Activated effector memory CD4-positive, alpha-beta T cell treated with anti-CD3 and anti-CD28 coated beads, Interleukin-2, amount 50 U/mL, for 16 hours (primary cell): ENCODE measurements at places on chromosomes 4 and X.

GRCh38 chr4:152160225-152160800 lies 375.6 kb downstream of the FBXW7 start:
- no peak for DNase-seq

- no peak for DNase-seq
Observed at GRCh38 chr4:22573641-22574040, 57.8 kb upstream of the ADGRA3 start.

DNA sequence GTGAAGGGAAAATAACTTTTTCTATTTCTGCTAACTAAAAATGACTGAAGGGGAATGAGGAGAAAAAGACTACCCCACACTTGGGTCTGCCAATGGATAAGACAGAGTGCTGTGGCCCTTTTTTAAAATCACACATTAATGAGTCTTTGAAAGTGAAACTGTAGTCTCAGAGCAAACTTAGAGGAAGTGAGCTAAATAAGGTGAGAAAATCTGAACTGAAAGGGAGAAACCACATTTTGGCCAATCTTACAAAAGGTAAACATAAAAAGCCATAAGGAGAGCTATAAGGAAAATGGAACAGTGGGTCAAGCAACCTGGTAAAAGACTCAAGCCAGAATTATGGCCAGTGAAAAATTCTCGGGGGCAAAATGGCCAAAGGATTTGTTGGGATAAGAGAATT lies 755.1 kb upstream of the IGFBP7 start:
- DNase-seq: no peak

GRCh38 chr4:145414841-145415240 lies 66.8 kb upstream of the SMAD1 start:
- DNase-seq: no peak

DNA sequence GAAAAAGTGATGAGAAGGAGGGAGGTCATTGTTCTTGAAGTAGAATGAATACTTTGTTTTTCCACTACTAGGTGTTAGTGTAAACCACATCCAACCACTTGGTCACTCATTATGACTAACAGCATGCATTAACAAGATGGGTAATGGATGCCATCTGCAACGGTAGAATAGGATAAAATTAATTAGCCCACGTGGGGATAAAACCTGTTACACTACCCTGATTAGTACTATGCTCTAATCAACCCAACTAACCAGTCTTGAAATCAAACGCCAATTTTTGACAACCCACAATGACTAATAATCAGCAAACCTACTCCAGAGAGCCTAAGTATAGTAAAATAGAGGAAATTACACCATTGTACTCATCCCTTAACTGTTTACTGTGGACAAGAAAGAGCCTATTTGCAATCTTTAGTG lies 93.4 kb upstream of the MCF2 start:
- no peak for DNase-seq
